ENCODE measurements at places on chromosomes 4 and X. TPM values are rescaled to one million over a fixed set of nuclear protein-coding genes. Genes with fewer than 3 reads are reported as not detected.

SSX4 gene
- total RNA-seq, result not detected

SUPT20HL2 gene
- not detected for total RNA-seq

CYBB gene
- total RNA-seq, result not detected

PDGFRA gene
- 2.1 TPM for total RNA-seq

SLC9B2 gene
- total RNA-seq, result 9.6 TPM

ZNF711 gene
- total RNA-seq, result 3.1 TPM

PLAC8 gene
- total RNA-seq, result 4.4 TPM

SLC38A5 gene
- 348 TPM for total RNA-seq

GRCh38 chr4:66204534-66205247, 534.4 kb upstream of the EPHA5 start:
- no peak for DNase-seq

DNA sequence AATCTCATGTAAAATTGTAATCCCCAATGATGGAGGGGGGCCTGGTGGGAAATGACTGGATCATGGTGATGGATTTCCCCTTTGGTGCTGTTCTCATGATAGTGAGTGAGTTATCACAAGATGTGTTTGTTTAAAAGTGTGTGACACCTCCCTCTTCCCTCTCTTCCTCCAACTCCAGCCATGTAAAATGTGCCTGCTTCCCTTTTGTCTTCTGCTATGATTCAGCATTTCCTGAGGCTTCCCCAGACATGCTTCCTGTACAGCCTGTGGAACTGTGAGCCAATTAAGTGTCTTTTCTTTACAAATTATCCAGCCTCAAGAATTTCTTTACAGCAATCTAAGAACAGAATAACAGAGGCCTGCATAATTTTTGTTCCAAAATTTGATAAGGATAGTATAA, 85.2 kb downstream of the ANAPC10 start:
- peak; percentile 86 for DNase-seq

GRCh38 chrX:7996414-7996813, 69.2 kb upstream of the PNPLA4 start:
- DNase-seq, result peak; percentile 32

DNA sequence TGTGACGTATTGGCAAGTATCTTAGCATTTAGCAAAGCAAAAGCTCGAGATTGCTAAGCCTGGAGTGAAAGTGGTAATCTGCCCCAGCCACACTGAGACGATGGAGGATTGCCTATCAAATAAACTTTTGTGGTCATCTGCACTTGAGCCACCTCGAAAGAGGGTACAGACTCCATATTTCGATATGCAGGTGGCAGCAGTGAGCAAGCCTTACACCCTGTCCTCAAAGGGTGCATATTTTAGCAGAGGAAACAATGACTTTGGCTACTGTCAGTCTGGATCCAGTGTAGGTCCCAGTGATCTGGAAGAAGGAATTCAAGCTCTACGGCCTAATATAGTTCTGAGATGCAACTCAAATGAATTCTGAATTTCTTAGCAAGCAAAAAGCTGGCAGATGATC, 153.9 kb downstream of the ATG4A start:
- DNase-seq, result no peak

DNA sequence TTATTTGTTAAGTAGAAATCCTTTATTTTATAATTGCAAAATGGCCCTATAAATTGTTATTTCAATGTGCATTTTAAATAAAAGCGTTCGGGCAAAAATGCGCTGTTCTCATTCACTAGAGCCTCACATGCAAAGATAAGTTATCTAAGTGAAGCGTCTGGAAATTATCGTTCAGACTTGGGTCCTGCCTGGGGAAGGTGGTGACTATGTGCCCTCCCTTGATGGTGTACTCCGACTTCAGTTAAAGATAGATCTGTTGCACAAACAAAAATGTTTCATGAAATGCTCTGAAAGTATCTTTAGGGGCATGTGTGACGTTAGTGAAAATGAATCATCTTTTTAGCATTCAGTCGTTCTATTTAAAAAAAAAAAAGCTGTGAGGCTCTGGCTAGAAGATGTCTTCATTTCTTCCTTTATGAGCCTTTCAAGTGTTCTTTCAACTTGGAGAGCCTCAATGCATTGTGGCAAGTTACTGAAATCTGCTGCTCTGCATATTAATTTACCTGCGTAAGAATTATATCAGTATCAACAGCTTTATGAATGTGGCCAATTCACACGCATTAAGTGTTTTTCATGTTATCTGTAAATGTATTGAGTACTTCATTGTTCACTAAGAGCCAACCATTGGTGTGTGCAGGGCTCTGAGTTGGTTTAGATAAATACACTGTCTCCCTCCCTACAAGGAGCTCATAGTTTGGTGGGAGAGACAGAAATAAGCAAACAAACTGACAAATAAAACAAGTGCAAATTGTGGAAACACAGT, 83.0 kb downstream of the AFF1 start:
- no peak for DNase-seq

DNA sequence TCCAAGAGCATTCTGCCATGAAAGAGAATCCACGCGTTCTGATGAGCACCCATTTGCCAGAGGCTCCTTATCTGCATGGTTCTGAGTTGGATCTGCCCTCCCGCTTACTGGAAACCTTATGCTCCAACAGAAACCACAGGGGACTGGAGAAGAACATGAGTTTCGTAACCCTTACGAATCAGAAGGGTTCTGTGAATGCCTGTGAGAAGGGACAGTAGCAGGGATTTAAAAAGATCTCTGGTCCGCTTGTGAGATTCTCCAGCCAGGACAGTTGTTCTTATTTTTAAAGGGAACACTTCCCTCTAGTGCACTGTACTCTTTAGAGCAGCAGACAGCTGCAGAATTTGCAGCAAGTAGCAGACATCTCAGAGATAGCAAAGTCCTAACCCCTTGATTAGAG, 22.5 kb upstream of the CENPU start:
- no peak for DNase-seq

All from bronchial epithelial cell (primary cell).